ENCODE measurements at places on chromosomes 1 and 21.

DNA sequence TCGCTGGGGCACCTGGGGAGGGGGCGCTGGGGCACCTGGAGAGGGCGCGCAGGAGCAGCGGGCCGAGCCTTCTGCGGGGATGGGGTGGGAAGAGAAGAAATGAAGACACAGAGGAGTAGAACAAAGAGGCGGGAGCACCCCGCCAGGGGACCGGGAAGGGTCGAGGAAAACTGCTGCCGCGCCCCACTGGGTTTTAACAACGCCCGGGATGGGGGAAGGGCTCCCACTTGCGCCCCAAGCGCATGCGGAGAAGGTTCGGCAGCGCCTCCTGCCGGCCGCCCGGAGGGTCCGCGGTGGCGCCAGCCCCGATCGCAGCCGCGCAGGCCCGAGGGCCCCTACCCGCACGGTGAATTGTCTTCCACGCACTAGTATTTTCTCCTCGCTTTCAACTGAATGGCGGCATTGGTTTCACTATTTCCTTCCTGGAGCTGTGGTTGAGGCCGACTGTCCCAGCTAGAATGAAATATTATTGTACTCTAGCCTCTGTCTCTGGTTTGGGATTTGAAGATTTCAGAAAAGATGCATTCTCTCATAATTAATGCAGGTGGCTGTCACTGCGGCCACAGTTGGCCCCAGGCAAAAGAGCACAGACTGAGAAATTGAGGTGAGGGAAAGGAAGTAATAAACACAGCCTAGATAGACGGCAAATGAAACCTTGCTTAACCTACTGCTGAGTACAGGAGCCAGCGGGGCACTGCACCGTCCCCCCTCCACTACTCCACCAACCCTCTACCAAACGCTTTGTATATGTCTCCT, 57.3 kb downstream of the MAB21L3 start:
- peak; percentile 75 for DNase-seq

DNA sequence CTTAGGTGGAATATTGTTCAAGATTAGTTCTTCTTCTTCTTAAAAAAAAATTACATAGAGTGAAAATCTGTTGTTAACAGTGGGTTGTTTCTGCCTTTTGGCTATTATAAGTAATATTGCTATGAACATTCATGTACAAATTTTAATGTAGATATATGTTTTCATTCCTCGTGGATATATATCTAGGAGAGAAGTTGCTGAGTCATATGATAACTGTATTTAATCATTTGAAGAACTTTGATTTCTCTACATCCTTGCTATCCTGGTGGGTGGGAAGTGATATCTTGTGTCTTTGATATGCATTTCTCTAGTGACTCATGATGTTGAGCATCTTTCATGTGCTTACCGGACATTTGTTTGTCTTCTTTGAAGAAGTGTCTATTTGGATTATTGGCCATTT, 29.9 kb downstream of the MAST2 start:
- DNase-seq = no peak

- no peak for DNase-seq
Observed at GRCh38 chr1:117857418-117857817, 72.0 kb downstream of the GDAP2 start.

DNA sequence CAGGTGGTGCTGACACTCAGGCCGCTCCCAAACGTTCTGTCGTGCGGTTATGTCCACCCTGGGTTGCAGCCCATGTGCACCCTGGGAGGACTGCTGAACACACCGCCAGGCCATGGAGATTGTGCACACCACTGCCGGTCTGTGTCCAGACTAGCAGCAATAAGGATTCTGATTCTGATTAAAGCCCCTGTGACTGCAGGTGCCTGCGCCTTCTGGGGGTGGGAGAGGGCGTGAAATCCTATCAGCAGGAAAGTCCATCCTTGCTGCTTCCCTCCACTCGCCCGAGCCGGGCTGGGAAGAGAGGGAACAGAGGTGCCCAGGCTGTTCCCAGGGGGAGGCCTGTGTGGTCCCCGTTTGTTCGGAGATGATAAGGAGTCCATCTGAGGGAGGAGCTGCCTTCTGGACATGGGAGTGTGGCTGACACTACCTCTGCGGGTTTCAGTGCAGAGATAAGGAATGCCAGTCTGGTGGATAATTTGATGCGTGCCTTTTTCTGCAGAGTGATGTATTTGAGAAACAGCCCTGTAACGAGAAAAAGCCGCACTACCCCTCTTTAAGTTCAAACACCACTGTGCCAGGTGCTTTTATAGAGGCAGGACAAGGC, 41.2 kb downstream of the BACE2 start:
- no peak for DNase-seq

- no peak for DNase-seq
Observed at GRCh38 chr21:46155514-46156377, at the start of gene FTCD. TSS of gene FTCD (minus strand) at chr21:46155579. CDS start at chr21:46155523, 56 bp downstream.

DNA sequence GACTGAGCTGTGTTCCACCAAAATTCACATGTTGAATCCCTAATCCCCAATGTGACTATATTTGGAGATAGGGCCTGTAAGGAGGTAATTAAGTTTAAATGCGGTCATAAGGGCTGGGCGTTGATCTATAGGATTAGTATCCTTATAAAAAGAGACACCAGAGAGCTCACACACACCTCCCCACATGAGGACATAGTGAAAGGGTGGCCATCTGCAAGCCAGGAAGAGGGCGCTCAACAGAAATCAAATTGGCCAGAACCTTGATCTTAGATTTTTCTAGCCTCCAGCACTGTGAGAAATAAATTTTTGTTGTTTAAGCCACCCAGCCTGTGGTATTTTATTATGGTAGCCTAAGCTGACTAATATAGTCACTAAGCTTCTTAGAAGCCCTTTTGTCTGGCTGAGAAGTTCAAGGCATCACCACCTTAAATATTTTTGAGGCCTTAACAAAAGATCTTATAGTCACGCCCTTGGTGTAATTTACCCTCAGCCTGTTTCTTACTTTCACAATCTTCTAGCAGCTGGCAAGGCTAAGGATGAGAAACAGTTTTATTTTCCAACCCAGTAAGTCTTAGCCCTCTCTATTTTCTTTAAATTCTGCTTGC, 28.8 kb downstream of the GORAB start:
- DNase-seq = no peak

DNA sequence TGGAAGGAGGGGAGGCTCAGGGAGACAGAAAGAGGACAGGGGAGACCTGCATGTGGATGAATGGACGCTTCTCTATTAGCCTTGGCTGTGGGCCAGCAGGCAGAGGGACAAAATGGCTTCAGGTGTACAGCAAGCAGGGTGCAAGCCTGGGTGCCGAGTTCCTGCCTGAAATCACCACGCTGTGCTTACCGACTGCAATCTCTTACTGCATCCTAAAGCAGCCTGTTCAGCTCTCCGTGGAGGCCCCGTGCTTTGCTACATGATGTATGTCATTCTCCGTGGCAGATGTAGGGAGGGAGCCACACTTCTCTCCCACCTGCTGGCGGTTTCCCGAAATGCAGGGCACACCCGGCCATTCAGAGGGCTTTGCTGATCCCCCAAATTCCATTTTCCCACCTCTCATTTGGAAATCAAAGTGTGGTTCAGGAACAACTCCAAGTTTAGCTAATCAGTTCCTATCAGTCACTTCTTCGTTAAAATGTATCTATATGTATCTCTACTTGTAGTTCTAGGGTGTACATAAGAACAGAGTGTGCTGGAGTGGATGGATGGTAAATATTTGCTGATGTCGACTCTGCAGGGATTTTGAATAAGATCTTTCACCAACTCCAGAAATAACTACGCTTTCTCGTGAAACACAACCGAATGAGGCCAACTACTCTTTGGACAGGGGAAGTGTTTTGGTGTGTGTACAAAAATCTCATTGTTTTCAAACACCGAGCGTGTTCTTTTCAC, 122.3 kb upstream of the BACE2 start:
- DNase-seq = no peak

GRCh38 chr1:9086796-9087195, 17.4 kb upstream of the SLC2A5 start:
- DNase-seq = no peak

GRCh38 chr1:6065093-6065858, 19.6 kb downstream of the KCNAB2 start:
- DNase-seq = no peak

DNA sequence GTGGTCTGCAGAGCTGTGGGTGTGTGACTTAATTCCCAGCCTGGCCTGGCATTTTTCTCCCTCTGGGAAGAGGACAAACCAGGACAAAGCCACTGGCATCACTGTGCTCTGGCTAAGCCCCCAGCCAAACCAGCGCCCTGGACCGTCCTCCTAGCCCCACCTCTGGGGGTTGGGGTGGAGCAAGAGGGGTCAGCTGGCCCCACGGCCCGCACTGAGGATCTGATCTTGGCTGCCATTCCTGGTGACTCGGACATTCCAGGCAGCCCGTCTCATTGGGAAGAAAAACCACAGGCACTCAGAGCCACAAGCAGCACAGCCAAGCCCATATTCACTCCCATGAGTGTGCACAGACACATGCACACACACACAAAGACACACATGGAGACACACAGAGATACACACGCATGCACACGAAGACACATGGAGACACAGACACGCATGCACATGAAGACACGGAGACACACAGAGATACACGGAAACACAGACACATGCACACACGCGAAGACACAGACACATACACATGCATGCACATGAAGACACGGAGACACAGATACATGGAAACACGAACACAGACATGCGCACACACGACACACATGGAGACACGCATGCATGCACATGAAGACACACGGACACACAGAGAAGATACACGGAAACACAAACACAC, 2.3 kb upstream of the MXRA8 start:
- DNase-seq = no peak

GRCh38 chr1:189658381-189658780, 819.3 kb downstream of the BRINP3 start:
- no peak for DNase-seq

DNA sequence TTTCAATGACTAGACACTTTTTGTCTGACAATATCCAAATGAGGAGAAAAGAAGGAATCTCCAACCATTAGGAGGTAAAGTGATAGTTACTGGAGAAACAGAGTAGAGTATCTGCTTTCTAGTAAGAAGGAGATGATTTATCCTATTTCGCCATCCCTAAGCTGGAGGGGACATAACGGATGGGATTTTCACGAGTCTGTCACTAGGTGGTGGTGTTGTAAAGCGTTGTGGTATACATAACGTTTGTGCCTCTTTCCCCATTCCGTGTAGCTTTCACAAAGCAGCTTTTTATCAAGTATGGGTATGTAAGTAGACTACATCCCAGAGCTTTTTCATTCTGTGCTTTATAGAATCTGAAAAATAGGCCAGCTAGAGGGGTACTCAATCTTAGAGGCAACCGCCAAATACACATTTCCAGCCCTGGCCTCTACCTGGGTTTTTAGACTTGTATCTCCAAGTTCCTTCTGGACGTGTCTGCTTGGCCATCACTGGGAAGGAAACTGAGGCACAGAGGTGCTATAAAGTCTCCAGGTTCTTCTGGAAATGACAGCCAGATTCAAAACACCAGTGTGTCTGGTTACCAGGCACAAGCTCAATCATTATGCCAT, 33.3 kb upstream of the FAM3B start:
- DNase-seq = peak; percentile 8

- no peak for DNase-seq
Observed at GRCh38 chr21:14554948-14555347, 8.8 kb upstream of the SAMSN1 start.

DNA sequence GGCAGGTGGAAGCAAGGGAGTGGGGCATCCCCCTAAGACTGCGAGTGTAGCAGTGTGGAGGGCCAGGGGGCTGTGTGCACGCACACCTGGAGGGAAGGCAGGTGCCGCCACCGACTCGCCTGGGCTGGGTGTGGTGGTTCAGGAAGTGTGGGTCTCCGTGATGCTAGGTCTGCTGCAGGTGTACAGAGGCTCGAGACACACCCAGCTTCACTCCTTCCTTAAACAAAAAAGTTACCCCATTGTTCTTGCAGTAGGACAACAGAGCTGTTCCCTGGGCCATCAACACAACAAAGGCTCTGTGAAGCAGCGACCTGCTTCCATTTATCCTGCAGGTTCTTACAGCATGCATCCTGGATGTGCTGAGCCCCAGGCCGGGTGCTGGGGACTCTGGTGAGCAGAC, 100.4 kb upstream of the TMEM51 start:
- no peak for DNase-seq

DNA sequence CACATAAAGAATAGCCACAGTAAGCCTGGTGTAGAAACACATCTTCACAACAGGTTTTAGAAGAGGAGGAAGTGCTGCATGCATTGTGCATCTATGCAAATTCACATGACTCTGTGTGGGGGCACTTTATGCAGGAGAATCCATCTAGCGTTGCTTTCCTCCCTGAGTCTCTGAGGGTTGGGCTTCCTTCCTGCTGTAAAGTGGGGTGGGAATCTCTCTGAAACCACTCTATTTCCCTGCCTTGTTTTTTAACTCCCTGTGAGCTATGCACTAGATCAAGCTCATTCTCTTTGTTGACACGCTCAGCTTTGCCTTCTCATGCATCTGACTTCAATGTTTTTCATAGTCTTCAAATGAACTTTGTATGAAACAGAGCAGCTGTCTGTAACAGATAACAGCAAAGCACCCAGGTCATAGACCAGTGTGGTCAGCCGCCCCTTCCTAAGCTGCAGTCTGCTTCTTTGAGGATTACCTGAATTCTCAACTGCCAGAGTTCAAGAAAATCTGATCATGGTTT, 102.7 kb upstream of the DPH5 start:
- no peak for DNase-seq

GRCh38 chr1:208759255-208759654, 515.1 kb upstream of the PLXNA2 start:
- DNase-seq = no peak

DNA sequence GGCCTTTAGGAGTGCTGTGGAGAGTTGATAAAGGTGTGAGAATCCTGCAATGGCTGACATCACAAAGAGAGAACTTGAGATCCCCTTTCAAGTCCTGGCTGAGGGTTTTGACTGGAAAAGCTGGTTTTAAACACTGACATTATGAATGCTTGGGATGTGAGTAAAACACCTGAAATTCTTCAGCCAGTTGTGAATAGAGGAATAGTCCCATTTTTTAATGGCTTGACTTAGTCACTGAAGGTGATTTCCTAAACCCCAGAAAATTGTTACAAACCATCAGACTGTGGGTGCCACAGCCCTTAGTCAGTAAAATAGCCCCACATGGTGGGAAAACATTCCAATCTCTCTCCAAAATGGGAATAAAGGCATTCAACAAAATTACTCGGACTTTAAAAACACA, 107.7 kb upstream of the LMO4 start:
- DNase-seq = no peak

Data from activated T-helper 1 cell treated with Interleukin-2 at 50 U/mL for 16 hours (primary cell).